ENCODE measurements at places on chromosomes 7 and 10.

DNA sequence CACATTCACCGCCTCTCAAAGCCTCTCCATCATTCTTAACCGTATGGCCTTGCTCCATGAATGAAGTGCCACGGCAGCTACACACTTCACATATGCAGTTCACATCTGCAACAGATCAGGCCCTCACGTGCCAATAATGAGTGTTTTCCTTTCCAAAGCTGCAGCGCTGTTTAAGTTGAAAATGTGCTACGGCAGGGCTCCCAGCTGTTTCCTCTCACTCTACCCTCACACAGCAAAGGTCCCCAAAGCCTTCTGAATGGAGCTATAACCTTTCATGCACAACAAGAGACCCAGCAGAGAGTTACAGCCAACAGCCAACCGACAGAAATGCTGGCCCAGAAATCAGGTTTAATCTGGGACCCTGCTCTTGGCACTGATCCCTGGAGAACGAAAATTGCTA is 236.1 kb downstream of the ELMO1 start:
- no peak for DNase-seq

DNA sequence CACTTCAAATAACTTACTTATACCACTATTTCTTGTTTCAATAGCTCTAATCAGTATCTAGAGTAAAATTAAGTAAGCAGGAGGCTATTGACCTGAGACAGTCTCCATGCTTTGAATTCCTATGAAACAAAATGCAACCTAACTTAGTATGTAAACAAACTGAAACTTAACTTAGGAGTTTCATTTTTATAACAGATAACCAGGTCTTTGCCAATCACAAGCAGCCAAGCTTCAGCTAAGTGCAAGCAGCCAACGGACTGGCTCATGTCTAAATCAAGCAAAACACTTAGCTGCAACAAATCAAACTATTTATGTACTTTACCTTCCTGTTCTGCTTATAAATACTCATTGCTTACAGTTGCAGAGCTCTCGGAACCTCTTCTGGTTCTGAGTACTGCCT is 4.4 kb upstream of the GSTK1 start:
- no peak for DNase-seq

GRCh38 chr7:43294080-43294630 is 181.7 kb downstream of the HECW1 start:
- peak; percentile 82 for DNase-seq

DNA sequence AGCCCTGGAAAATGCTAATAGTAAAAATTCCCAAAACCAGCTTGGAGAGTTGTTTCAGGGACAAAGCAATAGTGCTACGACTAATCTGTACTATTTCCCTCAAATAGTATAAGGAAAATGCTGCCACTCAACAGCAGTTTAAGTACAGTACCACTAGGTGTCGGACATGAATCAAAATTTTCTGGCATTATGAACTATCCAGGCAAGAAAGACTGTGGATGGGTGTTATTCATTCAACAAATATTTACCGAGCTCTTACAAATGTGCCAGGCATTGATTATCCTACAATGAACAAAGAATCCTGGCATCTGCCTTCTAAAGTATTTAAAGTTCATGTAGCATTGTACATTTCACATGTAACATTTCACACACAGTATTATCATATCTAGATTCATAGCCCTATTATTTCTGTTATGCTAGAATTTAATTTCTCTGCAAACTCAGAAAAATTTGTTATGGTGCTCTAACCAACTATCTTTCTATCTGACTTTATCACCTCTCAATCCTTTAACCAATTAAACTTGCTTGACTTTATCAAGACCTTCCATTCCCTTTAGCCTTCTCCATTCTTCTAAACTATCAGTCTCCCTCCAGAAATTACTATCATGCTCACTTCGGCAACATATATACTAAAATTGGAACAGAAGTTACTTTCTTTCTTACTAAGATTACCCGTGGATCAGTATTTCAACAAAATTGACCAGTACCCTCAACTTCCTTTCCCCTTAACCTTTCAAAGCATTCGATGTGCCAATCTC is 80.6 kb downstream of the ARHGAP21 start:
- DNase-seq = peak; percentile 88

GRCh38 chr7:66146701-66147100 is 32.1 kb downstream of the CRCP start:
- no peak for DNase-seq

DNA sequence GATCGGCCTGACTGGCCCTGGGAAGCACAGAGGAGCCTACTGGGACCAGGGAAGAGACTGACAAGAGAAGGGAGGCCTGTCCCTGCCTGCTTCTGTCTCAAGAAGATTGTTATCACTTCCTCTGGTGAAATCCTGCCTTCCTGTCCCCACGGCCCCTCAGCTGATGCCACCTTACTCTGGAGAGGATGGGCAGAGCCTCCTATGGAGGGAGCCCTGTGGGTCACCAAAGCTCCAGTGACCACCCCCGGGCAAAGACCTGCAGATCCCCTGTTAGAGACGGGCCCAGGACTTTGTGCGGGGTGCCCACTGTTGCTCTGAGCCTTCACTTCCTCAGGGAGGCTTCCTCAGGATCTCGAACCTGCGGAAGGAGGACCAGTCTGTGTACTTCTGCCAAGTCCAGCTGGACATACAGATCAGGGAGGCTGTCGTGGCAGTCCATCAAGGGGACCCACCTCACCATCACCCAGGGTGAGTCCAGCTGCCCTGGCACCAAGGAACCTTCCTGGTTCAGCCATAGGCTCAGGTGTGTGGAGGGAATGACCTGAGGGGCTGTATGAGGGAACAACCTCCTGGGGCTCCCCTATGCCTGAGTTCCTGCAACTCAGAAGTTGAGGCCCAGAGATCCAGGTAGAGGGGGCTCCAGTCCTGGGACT is 1.4 kb upstream of the PILRB start:
- no peak for DNase-seq
